ENCODE measurements at places on chromosomes 5 and 9. TPM values are rescaled to one million over a fixed set of nuclear protein-coding genes. Genes with fewer than 3 reads are reported as not detected.

GRCh38 chr5:172010278-172010677 is 3.8 kb upstream of the FBXW11 start:
- no peaks in the 10 kb centered on the region for H3K36me3 ChIP-seq
- no peak overlapping the region for H3K4me3 ChIP-seq
- H3K4me1 ChIP-seq, result peaks cover 10% of the 10 kb centered on the region
- no peak for DNase-seq
- H3K27ac ChIP-seq, result no peak overlapping the region
- no peaks in the 10 kb centered on the region for H3K27me3 ChIP-seq

Gene CCDC192
- total RNA-seq, result 0.99 TPM

Gene SPINK9
- total RNA-seq, result not detected

Gene UAP1L1
- 8.1 TPM for total RNA-seq
